ENCODE measurements at places on chromosomes 5 and 9. TPM values are rescaled to one million over a fixed set of nuclear protein-coding genes. Genes with fewer than 3 reads are reported as not detected.

Gene NMRK1
- total RNA-seq = 4.9 TPM

Gene PLPP7
- 6.6 TPM for total RNA-seq

Gene DMGDH
- 3.8 TPM for total RNA-seq

Gene CNTFR
- total RNA-seq = 18.6 TPM

Gene SMIM32
- 0.27 TPM for total RNA-seq

Gene OLFML2A
- 5.4 TPM for total RNA-seq

Gene PTPRD
- total RNA-seq = 323 TPM

Gene RC3H2
- 84.9 TPM for total RNA-seq

Gene ABO
- total RNA-seq = 0.27 TPM

Data from cerebellum (tissue), 4 donors.